Thoracic aorta (tissue), 2 donors: ENCODE measurements at places on chromosomes 7 and 10.

DNA sequence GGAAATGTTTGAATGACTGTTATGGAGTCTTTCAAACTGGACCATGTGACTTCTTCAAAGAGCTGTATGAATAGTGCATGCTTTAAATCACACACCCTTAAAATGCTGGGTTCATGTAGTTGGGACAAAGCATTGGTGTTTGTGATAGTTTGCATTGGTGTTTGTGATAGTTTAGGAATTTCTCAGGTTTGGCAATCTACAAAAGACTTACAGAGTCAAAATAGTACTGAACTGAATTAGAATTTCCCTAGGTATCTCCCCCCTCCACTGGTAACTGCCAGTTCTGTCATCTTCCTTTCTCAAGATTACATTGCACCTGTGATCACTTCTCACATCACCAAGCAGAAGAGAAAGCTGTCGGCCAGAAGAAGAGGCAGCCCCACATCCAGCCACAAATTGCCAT, 261.1 kb downstream of the GATA3 start:
- no peak for DNase-seq

GRCh38 chr10:31358688-31359330, 39.8 kb downstream of the ZEB1 start:
- no peak for DNase-seq

GRCh38 chr10:79285315-79286197, 61.7 kb upstream of the PPIF start:
- no peak for DNase-seq

GRCh38 chr7:14973712-14974428, 71.3 kb upstream of the DGKB start:
- no peak for DNase-seq

- DNase-seq, result no peak
Measured at GRCh38 chr10:96416643-96417042, 57.8 kb upstream of the OPALIN start.

- no peak for DNase-seq
Measured at GRCh38 chr7:50293509-50294179, 10.9 kb upstream of the IKZF1 start.

DNA sequence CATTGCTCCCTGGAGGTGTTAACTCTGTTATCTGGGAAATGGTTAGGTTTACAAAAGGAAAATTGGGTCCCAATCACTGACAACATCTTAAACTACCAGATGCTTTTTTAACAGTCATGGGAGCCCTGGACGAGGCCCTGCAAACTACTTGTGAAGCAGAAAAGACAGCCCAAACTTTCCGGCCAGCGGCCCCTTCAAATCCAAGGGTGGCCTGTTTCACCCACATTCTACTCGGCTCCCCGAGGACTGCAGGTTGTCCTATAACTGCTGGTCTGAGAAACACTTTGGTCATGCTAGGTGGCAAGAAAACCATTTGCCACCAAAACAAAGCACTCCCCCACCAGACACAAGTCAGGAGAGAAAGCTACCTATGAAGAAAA, 2.6 kb downstream of the TUBGCP2 start:
- DNase-seq, result no peak

DNA sequence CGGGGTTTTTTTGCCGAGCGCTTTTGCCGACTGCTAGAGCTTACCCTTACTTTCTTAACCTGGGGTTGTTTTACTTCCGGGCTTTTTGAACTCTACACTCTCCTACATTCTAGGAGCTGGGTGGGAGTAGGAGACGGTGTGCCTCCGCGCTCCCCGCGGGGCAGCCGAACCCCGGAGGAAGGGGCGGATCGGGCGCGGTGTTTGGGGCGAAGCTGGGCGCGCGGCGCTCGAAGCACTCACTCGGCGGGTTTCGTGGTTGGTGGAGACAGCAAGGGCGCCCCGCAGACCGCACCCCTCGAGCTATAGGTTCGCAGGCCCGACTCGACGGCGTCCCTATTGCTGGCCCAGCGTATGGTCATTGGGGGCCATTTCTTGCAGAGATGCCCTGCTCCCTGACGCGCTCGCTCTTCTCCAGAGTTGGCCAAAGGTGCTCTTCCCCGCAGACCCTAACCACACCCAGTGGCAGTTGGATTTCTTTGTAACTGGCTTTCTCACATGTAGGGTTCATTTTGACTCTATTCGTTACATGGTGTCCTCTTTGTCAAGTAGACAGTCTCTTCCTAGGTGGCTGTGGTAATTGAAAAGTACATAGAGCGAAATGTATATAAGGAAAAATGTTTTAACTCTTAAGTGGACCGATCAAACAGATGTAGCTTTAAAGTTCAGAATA, 364 bp downstream of the ZNF518A start:
- peak; percentile 4 for DNase-seq

- no peak for DNase-seq
Measured at GRCh38 chr7:76354981-76355730, 3.6 kb downstream of the YWHAG start.

- no peak for DNase-seq
Measured at GRCh38 chr7:17710312-17710711, 230.0 kb downstream of the SNX13 start.

DNA sequence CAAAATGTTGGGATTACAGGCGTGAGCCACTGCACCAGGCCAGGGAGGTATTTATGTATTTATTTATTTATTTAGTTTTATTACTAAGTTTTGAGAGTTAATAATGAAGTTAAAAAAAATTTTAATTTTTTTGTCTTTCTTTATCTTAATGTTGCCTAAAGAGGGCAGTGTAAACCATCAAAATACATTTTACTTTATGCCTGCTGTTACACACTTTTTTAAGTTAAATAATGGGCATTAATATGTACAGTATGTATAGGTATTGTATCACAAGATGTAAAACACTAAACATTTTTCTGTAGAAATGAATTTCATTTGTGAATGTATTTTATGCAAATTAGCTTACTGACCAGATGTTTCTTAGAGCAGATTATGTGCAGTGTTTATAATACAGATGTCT, 129.4 kb downstream of the AASS start:
- DNase-seq, result no peak

- no peak for DNase-seq
Measured at GRCh38 chr7:1854866-1855724, 185.0 kb downstream of the ELFN1 start.
